ENCODE measurements at places on chromosomes 5 and 9.

DNA sequence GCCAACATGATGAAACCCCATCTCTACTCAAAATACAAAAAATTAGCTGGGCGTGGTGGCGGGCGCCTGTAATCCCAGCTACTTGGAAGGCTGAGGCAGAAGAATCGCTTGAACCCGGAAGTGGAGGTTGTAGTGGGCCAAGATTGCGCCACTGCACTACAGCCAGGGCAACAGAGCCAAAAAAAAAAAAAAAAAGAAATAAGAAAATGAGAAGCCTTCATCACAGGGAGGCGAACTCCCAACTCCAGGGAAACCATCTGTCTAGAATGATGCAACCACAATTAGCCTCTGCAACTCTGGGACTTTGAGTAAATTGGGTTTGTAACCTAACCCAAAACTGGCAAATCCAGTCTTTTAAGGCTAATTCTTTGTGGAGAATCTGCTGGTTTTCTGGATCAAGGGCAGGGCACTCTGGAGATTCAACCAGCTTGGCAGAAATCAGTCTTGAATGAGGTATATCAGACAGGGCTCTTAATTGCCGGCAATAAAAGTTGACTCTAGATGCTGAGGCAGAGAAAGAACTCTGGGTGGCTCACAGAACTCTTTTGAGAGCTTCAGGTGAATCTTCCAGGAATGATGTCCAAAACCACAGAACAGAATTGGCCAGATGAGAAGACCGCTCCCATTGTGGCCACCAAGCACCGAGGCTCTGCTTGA, 9.9 kb downstream of the S100Z start:
- no peak for DNase-seq

DNA sequence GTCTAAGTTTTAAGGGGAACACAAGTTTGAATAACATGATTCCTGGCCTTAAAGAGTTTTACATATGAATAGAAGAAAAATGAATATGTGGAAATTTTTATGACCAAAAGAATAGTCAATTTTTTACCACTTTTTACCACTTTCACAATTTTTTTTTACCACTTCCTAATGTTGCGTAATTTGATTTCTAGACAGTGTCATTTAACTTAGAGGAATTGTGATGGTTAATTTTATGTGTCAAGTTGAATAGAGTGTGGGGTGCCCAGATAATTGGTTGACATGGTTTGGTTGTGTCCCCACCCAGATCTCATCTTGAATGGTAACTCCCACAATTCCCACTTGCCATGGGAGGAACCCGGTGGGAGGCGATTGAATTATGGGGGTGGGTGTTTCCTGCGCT, 416.6 kb downstream of the KIF4B start:
- DNase-seq = no peak

DNA sequence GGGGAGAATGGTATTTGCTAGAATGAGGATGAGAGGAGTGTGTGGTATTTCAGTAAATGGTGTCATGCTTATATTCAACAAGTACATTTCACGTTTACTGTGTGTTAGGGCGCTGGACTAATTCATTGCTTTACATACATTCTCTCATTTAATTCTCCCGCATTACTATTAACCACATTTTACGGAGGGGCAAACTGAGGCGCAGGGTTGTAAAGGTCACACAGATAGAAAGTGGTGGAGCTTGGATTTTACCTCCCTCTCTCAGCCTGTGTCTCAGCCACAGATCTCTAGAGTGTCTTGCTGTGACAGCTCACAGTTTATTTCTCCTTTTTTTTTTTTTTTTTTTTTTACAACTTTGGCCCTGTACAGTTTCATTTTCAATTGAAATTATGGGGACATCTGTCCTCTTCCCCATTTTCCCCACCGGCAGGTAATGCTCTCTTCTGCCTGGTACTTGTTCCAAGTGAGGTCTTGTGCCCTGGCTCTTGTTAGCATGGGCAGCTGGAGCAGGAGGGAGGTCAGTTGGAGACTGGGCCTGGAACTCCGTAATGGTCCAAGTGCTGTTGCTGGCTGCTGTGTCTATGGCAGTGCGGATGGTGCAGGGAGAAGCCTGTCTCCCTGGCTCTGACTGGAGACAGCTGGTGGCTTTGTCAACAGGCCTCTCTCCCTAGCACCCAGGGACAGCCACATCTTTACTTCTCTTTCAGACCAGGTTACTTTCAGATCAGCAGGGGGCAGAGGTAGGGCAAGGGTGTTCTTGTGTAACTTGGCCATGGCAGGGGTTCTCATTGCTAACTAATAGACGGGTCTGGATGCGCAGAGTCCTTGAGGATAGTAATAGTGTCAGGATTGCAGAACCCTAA, 20.5 kb upstream of the NDST1 start:
- no peak for DNase-seq

DNA sequence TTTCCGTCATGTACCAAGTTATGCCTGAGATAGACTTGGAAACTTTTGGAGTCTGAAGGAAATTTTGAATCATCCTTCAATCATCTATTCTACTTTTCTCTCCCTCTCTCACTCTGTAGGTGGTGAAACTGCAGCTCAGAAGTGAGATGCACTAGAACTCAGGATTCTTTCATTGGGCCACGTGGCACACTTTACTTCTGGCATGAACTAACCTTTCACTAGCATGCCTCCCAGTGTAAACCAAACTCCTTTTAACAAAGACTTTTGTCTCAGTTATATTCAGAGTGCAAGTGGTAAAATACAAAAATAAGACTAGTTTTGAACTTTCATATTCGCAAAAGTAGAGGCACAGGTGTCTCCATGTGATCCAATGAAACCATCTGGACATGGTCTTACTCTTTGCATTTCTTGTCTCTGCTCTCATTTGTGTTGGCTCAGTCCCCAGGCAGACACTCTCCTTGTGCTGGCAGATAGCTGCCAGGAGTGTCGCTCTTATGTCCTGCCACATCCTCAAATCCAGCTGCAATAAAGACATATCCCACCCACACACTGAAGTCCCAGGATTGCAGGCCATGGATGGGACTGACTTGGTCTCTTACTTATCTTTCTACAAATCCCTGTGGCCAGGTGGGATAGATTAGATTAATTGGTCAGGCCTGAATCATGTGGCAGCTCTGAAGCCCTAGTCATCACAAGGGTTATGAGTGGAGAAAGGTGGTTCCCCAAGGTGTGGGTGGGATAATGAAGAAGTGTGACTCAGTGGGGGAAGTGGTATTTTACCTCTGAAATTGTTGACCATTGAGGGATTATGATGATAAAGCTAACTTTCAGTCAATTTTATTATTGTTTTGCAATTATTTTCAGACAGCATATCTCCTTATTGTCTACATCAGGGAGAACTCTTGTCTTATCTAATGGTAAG, 267.5 kb downstream of the GABRB2 start:
- no peak for DNase-seq

GRCh38 chr5:135030956-135031812, 2.8 kb downstream of the PITX1 start:
- no peak for DNase-seq

GRCh38 chr5:64318175-64318574, 152.5 kb downstream of the RNF180 start:
- no peak for DNase-seq

DNA sequence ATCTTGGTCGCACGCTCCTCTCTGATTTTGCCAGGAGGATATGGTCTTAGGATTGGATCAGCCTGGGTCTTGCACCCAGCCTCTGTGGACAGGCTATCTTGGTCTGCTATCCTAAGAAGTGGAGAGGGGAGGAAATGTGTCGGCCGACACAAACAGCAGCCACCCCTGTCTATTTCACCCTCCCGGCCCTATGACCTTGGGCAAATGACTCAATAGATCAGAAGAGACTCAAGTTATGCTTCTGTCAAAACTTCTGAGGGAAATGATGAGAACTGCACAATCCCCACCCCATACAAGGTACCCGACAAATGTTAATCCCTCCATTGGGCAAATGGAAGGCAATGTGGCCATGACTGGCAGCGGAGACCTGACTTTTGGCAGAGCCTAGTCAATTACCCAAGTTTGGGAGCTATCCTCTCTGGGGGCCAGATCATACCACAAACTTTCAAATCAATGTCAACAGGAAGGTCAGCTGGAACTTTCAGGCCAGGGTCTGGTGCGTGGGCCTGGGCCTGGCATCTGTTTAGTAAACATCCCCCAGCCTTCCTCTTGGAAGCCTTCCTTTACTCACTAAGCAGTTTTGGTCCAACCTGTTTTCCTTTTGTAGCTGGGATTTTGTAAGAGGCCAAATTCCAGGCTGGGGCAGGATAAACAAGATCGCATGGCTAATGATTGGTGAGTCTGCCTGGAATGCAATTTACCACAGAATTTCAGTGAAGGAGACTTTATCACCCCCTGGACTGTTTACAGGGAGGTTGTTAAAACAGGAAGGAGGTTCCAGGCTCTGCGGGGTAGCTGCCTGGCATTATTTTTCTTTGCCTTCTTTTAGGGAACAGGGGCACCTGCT, 64.2 kb upstream of the CPEB4 start:
- DNase-seq = no peak

DNA sequence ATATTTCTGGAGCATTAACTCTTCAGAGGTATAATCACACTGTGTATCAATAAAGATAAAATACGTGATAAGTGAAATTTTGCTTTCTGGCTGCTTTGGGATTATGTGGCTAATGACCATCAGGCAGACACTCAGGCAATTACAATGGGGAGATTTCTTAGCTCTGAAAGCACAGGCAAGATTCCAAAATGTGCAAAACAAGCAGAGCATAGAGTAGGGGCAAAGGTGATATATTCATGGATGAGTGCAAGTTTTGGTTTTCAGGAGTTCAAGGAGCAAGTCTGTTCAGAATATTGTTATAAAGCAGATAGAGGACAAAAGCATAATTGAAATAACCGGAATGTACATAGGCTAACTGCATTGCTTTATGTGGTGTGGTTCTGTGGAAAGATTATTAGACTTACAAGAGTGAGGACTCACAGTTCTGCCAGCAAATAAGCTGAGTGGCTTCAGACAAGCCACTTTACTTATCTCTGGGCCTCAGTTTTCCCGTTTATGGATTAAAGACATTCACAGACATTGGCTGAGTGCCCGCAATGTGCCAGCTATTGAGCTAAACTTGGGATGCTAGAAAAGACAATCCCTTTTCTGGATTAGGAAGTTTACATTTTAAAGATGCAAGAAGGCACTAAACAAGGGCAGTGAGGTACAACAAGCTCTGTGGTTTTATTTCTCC, 945.6 kb upstream of the ARRDC3 start:
- DNase-seq = no peak

- no peak for DNase-seq
Measured at GRCh38 chr5:160266044-160266443, 36.7 kb downstream of the FABP6 start.

DNA sequence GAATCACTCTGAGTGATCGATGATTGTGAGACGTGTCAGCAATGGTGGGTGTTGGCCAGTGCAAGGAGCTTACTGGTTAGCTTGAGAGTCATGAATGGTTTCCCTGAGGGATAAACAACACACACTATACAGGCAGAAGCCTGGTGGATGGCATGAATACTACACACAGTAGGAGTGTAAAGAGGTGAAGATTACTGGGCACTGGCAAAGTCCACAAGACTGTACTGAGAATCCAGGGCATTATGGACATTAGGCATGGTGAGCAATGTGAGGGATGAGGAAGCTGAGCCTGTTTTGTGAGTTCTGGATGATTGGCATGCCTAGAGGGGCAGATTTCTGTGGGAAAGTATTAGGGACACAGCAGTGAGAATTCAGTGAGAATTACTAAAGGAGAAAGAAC, 71.3 kb downstream of the KDM4C start:
- DNase-seq = no peak

DNA sequence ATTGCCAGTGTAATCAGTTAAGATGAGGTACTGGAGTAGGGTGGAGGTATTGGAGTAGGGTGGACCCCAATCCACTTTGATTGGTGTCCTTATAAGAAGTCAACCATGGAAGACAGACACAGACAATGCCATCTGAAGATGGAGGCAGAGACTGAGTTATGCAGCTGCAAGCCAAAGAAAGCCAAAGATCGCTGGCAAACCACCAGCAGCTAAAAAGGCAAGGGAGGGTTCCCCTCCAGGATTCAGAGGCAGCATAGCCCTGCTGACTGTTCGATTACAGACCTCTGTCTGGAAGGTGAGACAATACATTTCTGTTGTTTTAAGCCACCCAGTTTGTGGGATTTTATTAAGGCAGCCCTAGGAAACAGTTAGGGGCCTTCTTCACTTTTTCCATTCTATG, 30.5 kb upstream of the CKMT2 start:
- no peak for DNase-seq

- DNase-seq = no peak
Measured at GRCh38 chr9:99722877-99723276, 98.8 kb upstream of the NR4A3 start.

DNA sequence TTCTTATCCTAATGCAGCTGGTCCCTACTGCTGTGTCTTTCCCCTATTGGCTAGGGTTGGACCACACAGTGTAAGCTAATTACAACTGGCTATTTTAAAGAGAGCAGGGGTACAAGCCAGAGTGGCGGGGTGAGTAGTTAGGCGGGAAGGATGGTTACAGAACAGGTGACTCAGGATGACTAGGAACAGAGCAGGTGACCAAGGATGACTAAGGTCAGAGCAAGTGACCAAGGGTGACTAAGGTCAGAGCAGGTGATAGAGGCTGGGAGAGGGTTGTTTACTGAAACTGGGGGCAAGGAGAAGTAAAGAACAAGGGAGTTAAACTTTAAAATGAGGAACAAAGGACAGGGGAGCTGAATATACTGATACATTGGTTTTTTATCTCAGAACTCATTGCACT, 125.4 kb downstream of the PTTG1 start:
- DNase-seq = no peak

- DNase-seq = peak; percentile 25
Measured at GRCh38 chr5:53874409-53874808, 314.0 kb downstream of the NDUFS4 start.

DNA sequence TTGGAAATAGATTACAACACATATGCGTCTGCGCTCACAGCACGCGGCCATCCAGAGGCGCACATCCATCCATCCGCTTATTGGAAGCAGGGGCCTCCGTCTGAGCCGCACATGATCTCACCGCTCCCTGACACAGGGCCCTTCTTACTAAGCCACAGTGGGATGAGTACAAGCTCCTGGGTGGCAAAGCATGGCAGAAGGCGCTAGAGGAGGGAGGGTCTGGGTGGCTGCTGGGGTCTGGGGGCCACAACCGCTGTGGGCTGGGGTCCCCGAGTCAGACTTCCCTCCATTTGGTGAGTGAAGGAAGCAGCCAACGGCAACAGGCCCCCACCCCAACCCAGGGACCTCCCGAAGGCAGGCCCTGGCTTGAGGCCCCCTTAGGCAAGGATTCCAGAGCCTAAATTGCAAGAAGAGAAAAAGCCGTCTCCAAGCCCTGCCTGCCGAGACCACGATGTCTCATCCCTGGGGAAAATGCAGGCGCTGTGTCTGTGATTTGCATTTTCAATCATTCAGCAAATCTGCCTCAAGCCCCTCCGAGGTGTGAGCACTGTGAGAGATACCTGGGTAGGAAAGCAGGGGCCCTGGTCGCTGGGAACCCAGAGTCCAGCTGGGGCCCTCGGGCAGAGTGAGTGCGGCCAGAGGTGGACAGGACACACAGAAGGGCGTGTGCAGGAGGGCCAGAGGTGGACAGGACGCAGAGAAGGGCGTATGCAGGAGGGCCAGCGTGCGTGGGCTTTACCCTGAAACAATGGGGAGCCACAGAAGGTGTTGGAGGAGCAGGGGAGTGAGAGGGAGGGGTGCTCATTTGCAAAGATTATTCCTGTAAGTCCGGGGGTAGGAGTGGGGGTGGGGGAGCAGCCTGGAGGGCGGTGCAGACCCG, 135.7 kb downstream of the OLFM1 start:
- no peak for DNase-seq

GRCh38 chr5:139141446-139142204, 56.5 kb downstream of the SIL1 start:
- DNase-seq = no peak

Measured in iPS DF 6.9 (cell line).